ENCODE measurements at places on chromosomes 7 and 10.

- DNase-seq, result no peak
Observed at GRCh38 chr10:43317422-43317821, 50.6 kb upstream of the RASGEF1A start.

- no peak for DNase-seq
Observed at GRCh38 chr7:27375958-27376357, 133.4 kb downstream of the EVX1 start.

GRCh38 chr10:119139464-119140067 is 25.9 kb downstream of the SFXN4 start:
- no peak for DNase-seq

DNA sequence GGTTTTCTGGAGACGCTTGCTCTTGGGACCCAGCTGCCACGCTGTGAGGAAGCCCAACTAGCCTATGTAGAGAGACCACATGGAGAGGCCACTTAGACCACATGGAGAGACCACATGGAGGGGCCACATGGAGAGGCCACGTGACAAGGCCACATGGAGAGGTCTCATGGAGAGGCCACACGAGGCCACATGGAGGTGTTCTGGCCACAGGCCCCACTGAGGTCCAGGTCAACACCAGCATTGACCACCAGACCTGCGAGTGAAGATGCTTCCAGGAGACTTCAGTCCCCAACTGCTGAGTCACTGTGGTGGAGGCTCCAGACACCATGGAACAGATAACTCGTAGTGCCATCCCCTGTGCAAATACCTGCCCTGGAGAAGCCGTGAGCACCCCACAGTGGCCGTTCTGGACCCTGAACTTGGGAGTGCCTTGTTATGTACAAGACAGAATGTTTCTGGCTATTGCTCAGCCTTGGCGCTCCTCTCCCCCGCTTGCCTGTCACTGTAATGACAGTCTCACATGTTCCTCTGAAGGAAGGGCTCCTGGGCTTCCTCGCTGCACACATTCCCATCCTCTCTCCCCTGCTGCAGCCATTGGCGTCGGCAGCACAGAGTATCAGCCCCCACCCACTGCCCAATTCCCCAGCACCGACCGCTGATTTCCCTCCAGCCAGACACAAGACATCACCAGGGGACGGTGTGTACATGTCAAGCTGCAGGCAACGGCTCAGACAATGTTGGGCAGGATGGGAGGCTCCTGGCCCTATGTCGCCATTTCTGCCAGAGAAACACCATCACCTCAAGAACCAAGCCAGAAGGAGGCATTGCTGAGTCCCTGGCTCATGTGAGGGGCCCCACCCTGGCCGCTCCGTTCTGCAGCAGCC is 49.0 kb upstream of the TNRC18 start:
- no peak for DNase-seq

DNA sequence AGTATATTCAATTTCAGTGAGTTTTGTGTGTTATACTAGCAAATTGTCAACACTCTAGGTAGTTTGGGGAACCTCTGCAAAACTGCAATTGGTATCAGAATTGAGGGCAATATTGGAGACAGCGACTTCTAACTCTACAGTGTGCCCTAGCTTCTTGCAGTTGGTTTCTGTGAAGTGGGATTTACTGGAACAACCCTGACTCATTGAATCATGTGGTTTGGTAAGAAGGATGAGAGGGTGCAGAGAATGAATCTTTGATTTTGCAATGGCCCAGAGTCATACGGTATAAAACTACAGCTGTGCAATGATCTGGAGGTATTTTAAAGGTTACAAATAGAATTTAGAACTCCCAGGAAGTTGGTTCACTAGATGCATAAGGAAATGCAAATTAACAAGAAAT is 129.1 kb upstream of the PPP1R3A start:
- no peak for DNase-seq

DNA sequence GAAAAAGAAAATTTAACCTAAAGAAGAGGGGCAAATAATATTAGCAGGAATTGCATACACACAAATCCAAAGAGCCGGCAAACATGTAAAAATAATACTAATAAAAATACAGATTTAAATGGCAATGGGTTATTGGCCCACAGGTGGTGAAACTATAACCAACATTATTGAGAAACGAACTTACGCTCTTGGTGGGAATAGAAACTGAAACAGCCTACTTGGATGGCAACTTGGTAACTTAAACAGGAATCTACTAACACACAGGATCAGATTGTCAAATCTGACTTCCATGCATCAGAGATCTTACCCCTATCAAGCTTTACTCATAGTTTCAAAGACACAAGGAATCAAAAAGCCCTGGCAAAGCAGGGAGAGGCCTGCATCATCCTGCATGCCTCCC is 66.5 kb downstream of the ANLN start:
- DNase-seq, result no peak

GRCh38 chr10:72483471-72483870 is 128.8 kb upstream of the DNAJB12 start:
- no peak for DNase-seq

- DNase-seq, result no peak
Observed at GRCh38 chr7:39667341-39667923, 44.1 kb downstream of the RALA start.

DNA sequence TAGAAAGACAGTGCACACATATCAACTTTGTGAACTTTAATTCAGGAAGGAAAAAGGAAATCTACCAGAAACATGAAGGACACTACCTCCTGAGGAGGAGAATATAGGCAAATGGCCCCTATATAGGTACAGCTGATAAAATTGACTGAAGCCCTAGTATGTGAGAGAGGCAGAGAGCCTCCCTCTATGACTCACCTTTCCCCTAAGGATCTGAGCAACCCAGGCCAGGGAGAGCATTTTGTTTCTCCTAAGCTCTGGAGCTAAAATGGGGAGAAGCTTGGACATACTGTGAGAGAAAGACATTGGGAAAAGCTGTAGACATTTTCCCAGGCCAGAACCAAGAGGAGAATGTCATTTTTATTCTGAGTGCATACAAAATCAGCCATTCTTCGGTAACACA is 303.5 kb downstream of the AHR start:
- DNase-seq, result no peak

- DNase-seq, result no peak
Observed at GRCh38 chr10:54908019-54908418, 107.0 kb upstream of the PCDH15 start.

GRCh38 chr10:11035301-11035991 is 17.8 kb downstream of the CELF2 start:
- no peak for DNase-seq

DNA sequence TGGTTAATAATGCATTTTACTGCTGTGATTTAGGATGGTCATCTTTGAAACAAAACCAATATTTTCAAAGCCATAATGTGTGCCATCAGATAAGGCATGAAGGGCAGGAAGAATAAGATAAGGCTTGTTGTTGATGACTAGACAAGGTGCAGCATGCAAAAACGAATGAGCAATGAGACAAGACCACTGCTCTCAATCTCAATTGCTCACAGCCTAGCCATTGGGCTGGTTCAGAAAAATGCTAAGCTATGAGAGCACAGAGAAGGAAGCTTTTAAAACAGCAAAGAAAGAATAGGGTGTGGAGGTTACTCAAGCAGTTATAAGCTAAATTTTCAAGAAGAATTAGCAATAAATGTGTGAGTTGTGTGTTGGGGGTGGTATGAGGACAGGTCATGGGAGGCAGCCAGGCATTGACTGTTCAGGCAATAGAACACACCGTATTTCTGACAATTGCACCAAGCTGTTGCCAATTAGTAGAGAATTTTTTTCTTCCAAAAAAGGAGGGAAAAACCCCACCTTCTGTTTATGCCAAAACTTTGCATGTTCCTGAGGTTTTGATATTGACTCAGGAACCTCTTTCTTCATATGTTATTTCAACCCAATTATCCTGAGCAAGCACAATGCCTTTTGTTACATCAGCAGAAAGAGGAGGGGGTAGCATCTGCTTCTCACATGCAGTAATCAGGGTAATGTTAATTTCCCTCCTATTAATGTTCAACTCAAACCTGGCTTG is 276.5 kb downstream of the HDAC9 start:
- no peak for DNase-seq

Measured in amygdala (tissue), 56 donors.